ENCODE measurements at places on chromosomes 1 and 21.

DNA sequence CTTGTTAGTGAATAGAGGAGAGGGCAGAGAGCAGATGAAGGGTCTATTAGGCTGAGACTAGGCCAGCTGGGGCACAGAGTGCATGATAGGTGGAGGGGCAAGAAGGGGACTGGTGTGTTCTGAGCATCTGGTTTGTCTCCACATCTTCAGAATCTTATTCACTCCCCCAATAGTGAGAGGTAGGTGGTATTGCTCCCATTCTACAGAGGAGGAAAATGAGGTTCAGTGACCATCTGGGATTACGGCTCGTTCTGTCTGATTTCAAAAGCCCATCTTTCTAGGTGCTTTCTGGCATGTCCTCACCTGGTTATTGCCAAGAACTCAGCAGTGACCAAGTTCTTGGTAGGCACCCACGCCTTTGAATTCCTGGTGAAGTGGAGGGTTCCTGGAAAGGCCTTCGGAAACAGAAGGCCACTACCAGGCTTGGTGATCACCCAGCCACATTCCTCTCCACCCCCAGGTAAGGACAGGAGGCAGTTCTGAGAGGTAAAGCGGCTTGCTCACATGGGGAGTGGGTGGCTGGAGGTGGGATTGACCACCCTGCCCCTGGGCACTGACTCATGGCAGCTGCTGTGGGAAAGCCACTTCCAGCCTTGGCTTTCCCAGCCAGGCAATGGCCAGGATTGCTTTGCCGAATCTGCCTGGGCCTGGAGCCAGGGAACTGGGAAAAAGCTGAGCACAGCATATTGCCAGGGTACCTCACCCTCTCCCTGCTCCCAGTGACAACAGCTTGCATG, 18.8 kb upstream of the CITED4 start:
- DNase-seq: no peak

GRCh38 chr1:20497506-20497905, 10.4 kb downstream of the MUL1 start:
- no peak for DNase-seq

DNA sequence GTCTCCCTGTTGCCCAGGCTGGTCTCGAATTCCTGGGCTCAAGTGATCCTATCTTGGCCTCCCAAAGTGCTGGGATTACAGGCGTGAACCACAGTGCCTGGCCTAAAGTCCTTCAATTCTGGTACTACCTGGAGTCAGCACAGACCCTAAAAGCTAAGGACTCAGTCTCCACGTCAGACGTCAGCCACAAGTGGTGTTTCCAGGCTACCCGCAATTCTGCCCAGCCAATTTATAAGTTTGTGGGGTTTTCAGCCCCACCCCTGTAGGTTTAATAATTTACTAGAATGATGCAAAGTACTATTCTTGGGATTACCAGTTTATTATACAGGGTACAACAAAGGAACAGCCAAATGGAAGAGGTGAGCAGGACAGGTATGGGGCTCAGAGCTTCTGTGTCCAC, 10.6 kb upstream of the DIP2A start:
- DNase-seq: no peak

DNA sequence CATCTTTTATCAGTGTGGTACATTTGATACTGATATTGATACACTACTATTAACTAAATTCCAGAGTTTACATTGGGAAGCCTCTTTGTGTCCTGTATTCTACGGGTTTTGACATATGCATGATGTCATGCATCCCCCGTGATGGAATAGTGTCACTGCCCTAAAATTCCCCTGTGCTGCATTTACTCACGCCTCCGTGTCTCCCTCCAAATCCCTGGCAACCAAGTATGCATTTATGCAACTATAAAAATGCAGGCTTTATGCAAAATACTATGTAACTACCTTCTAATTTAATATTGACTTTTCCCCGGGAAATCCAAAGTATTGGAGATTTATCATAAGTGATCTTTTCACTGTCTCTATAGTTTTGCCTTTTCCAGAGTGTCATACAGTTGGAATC, 453.7 kb upstream of the RUNX1 start:
- DNase-seq: no peak

- DNase-seq: no peak
These were observed 82.8 kb downstream of the DISP3 start for GRCh38 chr1:11561740-11562139.

DNA sequence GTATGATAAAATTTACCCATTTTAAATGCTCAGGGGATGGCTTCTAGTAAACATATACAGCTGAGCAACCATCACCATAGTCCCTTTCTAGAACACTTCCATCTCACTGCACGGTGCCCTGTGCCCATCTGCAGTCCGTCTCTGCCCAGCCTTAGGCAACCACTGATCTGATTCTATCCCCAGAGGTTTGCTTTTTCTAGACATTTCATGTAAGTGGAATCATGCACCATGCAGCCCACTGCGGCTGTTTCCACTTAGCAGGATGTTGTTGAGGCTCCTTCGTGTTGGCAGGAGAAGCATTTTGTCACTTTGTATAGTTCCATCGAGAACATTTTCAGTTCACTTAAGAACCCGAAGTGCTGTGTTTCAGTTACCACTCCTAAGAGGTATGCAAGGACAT, 27.8 kb upstream of the VAMP3 start:
- DNase-seq: no peak

- DNase-seq: no peak
These were observed 66.0 kb downstream of the PGBD5 start for GRCh38 chr1:230359992-230360668.

DNA sequence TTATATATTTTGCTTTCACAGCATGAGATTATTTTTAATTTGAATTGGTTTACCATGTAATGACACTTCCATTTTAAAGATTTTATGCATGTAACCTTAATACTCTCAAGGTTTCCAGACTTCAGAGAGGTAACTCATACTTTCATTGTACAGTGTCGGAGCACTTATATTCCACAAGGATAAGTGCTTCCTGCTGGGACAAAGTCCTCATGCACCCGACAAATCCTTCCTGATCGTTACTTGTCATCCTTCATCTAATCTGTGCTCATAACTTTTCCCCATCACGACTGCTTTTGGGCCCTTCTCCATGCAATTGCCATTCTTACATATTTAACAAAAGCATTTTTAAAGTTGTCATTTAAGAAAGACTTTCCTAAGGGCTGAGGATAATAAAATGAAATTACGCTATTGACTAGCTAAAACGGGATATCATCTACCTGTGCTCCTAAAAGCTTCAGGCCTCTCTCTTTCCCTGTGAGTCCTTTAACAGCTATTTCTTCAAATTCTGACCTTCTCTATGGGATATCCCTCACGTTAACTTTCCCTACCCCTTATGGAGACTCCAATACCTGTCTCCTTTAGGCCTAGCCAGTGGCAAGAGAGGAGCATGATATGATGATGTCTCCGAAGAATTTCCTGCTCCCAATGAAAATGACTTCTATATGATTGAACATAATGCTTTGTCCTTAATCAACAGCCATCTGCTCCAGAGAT, 59.3 kb downstream of the NCAM2 start:
- no peak for DNase-seq

DNA sequence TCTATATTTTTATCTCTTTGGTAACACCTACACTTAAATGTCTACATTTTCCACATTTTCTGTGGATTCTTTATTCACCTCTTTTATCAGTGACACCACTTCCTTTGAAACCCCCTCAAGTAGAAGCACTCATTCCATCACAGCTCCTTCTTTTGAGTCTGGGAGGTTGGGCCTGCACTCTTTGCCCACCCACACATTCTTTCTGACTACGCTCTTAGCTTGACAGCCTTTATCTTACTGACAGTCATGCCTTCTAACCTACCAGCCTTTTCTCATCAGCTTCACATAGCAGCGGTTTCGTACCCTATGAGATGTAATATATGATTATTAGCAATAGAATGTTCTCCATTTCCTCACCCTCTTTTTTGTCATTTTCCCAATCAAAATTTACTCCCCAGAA, 151.9 kb downstream of the TNFSF18 start:
- DNase-seq: no peak

DNA sequence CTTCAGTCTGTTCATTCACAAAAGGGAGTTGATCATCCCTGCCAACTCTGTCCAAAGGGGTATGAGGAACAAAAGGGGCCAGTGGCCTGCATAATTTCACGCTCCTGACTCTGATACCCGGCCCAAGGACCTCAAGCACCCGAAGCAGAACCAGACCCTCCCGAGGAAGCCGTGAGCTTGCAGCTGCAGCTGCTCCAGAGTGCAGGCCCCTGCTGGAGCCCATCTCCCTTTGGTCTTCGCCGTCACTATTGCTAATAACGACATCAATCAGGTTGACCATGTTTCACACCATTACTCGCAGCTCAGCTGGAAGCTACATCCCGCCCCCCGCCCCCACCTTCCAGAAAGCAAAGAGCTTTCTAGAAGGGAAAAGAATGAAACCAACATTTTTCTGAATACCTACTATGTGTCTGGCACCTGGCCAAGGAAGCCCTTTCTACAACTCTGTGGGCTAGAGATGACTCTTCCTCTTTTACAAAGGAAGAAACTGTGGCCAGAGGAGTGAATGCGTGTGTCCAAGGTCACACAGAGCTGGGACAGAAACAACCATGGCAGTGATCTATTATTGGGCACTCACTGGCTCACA, 5.5 kb downstream of the NKAIN1 start:
- no peak for DNase-seq

GRCh38 chr21:44263221-44263760, 1.6 kb upstream of the DNMT3L start:
- DNase-seq: no peak

DNA sequence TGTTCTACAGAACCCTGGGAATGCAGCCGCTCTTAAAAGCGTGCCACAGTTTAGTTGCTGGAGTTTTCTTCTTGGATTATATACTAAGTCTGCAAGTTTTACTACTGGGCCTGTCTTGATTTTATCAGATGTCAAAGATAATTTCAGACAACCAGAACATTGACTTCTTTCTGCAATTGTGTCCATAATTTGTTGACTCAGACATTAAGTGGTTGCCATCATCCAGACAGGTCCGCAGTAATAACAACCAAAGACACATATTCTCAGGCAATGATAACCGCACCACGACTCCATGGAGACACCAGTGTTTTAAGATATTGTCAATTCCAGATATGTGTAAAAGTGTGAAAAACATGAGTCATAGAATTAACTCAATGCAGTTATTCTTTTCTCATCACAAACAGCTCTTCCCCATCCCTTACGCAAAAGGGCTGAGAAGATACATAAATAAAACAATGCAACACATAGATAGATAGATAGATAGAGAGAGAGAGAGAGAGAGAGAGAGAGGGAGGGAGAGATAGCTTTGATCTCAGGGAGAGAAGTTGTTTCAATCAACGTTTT, 90.4 kb upstream of the FMN2 start:
- no peak for DNase-seq

DNA sequence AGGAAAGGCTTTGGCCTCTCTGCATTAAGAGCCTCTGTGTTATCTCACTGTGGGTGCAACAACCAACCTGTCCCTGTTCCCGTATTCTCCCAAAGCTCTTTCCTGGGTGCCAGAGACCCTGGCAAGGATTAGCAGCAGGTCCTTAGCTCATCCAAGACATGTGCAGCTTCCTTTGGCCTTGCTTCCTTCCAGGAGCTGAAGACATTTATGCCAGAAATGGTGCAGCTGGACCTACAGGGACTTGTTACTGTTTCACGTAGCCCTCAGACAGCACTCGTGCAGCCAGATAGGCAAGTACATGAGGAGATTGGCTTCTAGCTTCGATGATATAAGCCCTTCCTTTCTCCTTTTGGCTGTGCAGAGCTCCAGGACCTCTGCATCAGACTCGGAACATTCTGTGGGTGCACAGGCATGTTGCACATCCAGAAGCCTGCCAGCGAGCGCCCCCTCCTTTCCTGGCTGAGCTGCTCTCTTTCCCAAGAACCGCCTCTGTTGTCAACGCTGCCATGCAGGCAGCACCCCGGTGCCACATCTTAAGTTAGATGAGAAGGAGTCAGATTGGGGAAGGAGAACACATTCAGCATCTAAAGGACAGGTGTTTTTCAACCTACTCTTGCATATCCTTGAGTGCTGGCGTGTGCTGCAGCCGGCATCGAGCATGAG, 284.5 kb upstream of the PLXNA2 start:
- DNase-seq: no peak

DNA sequence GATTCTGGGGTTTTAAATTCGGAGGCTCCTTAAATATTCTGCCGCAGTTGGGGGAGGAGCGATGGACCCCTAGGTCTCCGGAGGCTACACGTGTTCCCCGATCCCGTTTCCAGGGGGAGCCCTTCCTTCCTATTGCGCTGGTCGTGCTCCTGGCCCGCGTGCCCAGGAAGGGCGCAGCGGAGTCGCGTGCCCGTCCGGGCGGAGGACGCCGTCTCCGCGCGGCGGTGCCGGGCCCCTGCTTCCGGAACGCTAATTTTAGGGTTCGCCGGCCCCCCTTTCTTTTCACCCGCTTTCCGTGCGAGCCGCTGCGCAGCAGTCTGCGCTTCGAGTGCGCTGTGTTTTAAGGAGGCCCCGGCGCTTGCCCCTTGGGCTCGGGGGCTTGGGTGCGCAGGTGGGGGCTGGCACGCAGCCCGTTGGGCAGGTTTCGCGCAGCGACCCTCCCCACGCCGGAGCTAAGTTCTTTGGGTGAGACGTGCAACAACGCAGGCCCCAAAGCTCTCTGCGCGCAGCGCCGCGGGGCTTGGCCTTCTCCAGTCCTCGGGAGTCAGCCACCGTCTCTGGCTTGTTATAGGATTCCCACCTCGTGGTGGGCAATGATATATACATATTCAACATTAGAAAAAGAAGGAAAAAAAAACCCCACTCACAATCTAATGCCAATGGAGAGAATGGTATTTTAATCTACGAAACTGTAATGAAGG, 43.5 kb upstream of the DNAJC6 start:
- no peak for DNase-seq

DNA sequence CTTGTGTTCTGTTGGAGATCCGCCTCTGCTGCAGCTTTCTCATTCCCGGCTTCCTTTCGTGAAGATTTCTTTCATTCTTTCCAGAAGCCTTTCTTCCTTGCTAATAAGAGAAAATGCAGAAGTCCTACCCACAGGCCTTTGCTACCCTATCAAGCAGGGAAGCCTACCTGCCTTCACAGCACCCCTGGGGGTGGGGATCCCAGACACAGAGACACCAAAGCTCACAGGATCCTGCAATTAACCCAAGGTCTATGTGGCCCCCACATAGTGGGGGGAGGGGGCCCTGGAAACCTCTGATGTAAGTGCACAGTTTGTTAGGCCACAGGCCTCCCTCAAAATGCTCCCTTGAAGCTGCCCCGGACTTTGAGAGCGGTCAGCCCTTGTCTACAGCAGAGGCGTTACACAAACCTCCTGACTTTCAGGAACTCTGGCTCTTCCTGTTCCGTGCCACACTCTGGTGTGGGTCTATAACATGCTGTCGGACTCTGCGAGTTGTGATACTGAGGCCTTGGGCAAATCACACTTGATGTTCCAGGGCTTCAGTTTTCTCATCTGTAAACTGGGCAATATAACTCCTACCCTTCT, 31.2 kb downstream of the NKAIN1 start:
- no peak for DNase-seq

DNA sequence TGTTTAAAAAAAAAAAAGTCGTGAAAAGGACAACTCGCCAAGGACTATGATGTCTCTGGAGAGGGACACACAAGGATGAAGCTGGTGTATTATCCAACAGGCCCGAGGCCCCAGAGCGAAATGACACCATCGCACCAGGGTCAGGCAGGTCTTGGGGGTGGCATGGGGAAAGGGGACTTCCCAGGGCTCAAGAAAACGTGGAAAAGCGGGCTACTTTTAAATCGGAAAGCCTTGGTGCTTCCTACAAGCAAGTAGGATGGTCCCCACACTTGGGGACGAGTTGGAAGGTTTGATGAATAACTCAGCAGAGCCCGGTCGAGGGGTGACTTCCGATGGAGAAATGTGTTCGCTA, 505 bp upstream of the GNPAT start:
- no peak for DNase-seq
